ENCODE measurements at places on chromosomes 16 and 17.
A peak's percentile ranks its signal among the peaks of the same experiment; 100 is the strongest.

DNA sequence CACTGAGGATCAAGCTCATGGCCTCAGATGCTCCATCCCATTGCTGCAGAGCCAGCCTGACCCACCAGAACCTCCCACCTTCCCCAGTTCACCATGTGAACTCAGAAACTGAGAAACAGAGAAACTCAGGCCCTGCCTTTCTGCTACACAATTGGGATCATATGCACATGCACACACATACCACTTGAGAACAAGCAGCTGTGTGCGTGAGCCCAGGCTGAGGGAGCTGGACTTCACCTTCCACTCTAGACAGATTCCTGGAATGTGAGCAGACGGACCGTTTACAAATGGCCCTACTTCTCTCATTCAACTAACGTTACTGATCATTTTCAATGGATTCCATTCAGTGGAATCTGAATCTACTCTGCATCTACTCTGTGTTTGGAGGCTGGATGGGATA is 1.7 kb upstream of the SPEM2 start:
- DNase-seq: no peak

DNA sequence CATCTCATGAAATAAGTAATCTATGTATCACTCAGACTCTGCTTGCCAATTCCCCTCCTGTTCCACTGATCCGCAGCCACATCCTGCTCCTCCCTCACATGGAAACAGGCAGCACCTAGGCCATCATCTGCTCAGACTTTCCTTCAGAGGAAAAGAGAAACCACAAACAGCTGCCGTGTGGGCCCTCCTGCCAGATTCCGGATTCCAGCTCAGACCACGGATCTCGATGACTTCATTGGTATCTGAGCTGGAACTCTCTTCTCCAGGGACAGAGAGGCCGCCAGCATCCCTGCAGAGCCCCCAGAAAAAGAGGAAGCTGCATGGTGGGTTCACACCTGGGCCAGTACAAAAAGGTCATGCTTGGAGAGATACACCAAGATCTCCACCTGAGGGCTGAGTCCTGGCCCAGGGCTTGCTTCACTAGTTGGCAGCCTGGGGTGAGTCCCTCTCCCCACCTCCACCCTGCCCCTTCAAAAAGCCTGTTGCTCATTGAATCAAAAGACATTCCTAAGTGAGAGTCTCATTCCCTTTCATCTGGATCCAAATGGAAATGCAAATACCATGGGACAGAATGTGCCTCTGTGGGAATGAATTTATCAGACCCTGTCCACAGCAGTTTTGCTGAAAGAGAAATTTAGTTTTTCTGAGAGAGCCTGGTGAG is 47.2 kb downstream of the HOXB1 start:
- DNase-seq: peak; percentile 97

- no peak for DNase-seq
Measured at GRCh38 chr17:61368049-61368831, 31.4 kb upstream of the TBX2 start.

- no peak for DNase-seq
Measured at GRCh38 chr16:68402748-68403040, 45.6 kb downstream of the SMPD3 start.

DNA sequence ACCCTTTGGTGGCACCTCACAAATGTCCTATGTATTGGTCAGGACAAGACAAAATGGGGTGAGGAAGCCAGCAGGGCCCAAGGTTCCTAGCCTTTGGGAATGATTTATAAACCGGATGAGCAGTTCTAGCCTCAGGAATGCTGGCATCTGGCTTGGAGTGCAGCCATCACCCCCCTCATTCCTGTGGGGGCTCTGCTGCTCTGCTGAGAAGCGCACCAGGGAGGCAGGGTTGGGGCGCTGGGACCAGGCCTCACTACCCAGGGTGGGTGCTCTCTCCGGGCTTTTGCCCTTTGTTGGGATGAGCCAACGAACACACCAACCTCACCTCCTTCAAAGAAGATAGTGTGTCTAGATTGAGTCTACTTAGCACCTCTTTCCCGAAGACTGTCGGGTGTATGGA is 39.2 kb downstream of the TMEM11 start:
- DNase-seq: peak; percentile 35

DNA sequence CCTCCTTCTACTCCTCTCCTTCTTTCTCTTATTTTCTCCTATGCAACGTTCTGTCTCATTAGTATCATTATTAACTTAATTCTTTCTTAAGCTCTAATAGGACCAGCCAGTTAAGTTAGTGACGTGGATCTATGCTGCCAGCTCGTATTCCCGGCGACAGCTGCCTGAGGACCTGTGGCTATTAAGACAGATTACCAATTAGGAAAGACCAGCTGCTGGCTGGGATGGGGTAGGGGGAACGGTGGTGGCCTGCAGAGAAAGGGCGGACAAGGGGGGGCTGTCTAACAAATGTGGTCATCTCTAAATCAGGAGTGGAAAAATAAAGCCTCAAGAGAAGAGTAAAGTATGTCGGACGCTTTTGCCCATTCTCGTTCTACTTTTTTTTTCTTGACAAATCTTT is 770 bp upstream of the MYH3 start:
- DNase-seq: no peak

DNA sequence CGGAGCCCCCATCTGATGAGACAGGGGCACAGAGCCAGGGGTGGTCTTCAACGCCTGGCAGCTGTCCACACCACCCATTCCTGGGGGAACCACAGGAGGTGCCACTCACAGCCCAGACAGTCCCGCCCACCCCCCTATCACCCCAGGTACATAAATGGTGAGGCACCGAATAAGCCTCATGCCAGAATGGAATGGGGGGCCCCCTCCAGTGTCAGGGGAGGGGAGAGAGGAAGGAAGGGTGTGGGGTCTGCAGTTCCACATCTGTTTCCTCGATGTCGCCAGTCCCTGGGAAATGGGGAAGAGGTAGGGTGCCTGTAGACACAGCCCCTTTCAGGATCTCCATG is 1.7 kb downstream of the TMC6 start:
- no peak for DNase-seq

GRCh38 chr16:86319585-86320236 is 190.6 kb upstream of the FOXF1 start:
- peak; percentile 34 for DNase-seq

DNA sequence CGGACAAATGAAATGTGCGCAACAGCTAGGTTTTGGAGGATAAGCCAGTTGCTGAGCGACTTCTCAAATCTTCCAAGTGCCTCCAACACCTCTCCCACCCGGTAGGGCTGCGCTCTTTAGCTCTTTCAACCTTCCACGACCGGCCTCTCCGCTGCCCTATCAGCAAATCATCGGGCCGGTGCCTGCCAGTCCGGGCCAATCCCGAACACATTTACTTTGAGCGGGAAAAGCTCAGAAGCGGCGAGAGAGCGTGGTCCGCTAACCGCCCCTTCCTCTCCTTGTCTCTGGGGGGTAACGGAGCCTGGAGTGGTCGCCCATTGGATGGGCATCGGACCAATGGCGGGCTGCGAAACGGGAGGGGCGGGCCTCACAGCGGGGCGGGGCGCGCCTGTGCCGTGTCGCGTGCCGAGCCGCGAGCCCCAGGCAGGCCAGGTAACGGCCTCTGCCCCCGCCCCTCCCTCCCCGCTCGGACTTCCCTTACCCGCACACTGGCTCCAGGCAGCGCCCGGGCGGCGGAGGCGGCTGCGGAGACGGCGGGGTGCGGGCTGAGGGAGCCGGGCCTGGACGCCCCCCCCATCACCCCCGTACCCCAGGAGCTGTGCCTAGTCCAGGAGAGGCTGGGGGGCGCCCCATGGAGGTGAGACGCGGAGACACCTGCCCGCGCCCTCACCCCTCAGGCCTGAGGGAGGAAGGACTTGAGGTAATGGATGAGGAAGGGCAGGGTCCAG is at the start of gene MEIOC:
MEIOC (plus strand) TSS at position 486 of the 728 bp plus-strand sequence; CDS start at position 632, 146 bp downstream.
- no peak for DNase-seq

DNA sequence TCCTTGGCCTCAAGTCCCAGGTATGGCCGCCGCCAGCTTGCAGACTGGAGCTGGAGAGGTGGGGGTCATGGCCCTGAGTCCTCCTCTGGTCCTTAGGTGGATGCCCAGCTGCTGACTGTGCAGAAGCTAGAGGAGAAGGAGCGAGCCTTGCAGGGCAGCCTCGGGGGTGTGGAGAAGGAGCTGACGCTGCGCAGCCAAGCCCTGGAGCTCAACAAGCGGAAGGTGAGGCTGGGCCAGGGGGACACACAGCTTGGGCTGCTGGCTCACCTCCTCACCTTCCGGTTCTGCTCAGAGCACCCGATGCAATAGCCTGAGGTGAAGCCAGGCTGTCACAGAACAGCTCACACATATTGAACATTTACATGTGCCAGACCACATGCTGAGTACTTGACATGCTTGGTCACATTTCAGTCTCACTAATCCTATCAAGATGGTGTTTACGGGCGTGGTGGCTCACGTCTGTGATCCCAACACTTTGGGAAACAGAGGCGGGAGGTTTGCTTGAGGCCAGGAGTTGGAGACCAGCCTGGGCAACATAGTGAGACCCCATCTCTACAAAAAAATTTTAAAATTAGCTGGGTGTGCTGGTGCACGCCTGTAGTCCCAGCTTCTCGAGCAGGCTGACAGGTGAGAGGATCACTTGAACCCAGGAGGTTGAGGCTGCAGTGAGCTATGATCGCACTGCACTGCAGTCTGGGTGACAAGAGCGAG is 7.4 kb downstream of the RNF40 start:
- DNase-seq: no peak

- peak; percentile 19 for DNase-seq
Measured at GRCh38 chr17:82804442-82805191, 35.2 kb downstream of the ZNF750 start.

GRCh38 chr17:2179615-2180295 is 123.8 kb downstream of the SMG6 start:
- peak; percentile 99 for DNase-seq

- peak; percentile 1 for DNase-seq
Measured at GRCh38 chr16:60337671-60338070, 1603.6 kb upstream of the GOT2 start.

- DNase-seq: no peak
Measured at GRCh38 chr16:58574895-58575294, 54.7 kb downstream of the CNOT1 start.

GRCh38 chr17:4083187-4083586 is 59.6 kb downstream of the ZZEF1 start:
- no peak for DNase-seq

GRCh38 chr16:1770328-1771187 is 785 bp downstream of the NME3 start:
- no peak for DNase-seq
